ENCODE measurements at places on chromosomes 7 and 10. TPM values are rescaled to one million over a fixed set of nuclear protein-coding genes. Genes with fewer than 3 reads are reported as not detected.

MSS51 gene
- total RNA-seq, result 0.40 TPM

PIP gene
- not detected for total RNA-seq

PVRIG gene
- not detected for total RNA-seq

SFXN3 gene
- total RNA-seq, result 88.3 TPM

TEX47 gene
- not detected for total RNA-seq

IGF2BP3 gene
- total RNA-seq, result 100 TPM
